ENCODE measurements at places on chromosomes 5 and 9.

GRCh38 chr5:91977579-91977978 is 594.5 kb upstream of the ARRDC3 start:
- no peak for DNase-seq

- DNase-seq = no peak
These were observed 238.2 kb upstream of the ADAMTS16 start for GRCh38 chr5:4901924-4902323.

DNA sequence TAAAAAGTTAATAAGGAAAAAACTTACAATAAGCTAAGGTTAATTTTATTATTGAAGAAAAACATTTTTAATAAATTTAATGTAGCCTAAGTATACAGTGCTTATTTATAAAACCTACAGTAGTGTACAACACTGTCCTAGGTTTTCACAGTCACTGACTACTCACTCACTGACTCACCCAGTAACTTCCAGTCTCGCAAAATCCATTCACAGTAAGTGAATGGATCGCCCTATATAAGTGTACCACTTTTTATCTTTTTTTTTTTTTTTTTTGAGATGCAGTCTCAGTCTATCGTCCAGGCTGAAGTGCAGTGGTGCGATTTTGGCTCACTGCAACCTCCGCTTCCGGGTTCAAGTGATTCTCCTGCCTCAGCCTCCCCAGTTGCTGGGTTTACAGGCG is 47.7 kb downstream of the FNIP1 start:
- DNase-seq = no peak

DNA sequence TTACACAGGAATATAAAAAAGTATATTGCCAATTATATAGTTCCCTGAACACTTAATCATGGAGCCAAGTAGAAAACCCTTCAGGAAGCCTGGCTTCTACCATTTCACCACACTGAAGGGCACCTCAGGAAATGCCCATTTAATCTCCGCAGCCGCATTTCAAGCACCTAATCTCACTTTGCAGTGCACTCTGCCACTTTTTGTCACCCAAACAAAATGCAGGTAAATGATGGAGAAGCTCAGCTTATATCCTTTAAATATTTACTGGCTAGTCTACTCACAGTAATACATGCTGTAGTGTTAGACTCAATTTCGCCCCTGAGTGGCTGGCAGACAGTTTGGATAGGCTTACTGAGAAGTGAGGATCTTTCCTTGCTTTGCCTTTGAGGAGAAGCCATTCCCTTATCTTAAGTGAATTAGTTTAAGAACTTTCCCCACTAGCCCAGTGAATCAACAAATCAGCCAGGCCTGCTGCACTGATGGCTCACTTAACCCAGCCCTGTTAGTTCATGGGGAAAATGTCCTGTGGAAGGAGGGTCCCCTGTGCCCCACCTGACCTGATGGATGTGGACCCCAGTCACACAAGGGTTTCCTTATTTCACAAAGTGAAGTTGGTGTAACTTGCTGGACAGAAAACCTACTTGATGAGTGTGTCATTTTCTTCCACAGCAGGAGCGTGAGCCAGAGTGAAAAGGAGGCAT is 209.7 kb downstream of the CAAP1 start:
- no peak for DNase-seq

DNA sequence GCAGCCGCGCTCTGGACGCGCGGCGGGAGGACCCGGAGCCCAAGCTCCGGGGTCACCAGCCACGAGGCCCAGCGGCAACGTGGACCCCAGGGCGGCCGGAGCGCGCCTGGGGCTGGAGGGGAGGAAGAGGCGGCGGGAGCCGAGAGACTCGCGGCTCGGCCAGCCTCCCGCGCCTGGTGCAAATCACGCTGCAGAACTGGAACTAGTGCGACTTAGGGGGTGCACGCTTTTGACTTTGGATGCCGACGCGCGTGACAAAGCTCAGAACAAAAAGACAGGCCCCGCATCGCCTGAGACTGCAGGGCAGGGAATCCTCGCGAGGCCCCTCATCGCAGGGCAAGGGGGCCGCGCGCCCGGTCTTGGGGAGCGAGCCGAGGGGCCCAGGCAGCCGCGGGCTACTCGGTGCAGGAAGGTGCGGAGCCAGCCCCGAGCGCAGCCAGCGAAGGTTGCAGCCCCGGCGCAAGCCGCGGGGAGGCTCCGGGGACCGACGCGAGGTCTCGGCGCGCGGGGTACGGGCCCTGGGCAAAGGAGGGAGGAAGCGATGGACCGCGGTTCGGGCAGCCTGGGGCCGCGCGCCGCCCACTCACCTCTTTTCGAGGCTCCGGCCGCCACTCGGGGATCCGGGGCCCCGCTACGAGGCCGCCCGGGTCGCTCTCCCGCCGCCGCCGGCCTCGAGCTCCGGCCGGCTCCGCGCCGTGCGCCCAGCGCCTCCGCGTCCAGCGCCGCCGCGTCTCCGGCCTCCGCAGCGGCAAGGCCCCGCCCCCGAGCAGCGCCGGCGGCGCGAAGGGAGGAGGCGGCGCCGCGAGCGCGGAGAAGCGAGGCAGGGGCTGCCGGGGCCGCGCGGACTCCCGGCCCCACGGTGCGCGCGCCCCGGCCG is at the start of gene GOLM1:
Gene GOLM1 (minus strand): TSS at position 735 of the 877 bp plus-strand sequence. CDS start 20,238 bp downstream, outside the sequence.
- DNase-seq = no peak

- DNase-seq = no peak
These were observed 5.3 kb downstream of the ARSI start for GRCh38 chr5:150297236-150297890.

- no peak for DNase-seq
These were observed 4.0 kb downstream of the TSLP start for GRCh38 chr5:111075520-111075919.

DNA sequence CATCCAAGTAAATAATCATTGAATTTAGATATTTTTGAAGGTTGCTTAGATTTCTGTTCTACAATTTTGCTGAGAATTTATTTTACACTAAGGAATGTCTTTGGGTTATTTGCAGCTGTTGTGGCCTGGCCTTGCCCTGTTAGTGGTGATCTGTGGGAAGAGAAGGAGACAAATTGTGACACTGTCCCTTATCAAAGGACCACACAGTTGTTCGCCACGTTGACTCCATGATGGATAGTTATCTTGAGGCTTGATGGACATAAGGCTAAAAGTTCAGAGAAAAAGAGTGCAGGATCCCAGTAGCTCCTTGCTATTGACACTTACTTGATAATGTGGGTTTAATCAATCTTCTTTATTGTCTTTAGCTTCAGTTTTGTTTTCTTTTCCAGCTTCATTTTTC is 186.6 kb upstream of the MEF2C start:
- DNase-seq = no peak

DNA sequence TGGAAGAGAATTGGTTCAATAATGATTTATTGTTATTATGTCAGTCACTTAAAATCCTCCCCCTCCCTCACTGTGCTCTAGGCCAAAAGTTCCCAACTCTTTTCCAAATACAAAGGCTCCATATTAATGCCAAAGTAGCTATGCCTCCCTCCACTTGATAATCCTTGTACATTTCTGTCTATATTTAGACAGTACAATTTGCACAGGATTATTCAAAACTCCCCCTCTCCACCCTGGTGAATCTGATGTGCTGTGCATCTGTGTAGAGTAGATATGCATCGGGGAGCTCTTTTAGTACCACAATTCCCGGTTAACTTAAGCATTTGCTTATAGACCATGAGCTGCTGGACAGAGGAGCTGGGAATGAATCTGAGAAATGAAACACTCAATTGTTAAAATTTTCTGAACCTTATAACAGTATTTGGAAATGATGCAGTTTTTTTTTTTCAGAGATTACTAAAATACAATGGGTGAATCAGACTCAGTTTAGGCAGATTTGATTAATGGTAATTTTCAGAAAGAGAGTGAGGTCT is 27.6 kb downstream of the GLRA1 start:
- no peak for DNase-seq

DNA sequence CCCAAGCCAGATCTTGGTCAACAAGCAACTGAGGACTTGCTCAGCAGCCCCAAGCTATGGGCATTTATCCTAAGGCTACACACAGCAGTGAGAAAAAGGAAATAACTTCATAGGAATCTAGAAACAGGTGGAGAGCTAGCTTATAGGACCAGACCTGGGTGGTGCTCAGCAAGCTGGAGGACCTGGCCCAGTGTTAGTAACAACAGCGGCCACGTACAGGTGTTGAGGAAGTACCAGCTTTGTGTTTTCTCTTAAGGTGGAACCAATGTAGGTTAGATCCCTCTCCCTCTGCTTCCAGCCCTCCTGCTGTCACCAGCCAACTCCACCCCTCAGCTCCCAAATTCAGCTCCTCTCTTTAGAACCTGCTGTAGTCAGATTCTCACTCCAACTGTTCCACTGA is 43.4 kb downstream of the IRF1 start:
- no peak for DNase-seq

GRCh38 chr9:136526625-136527066 is 19.2 kb downstream of the NOTCH1 start:
- DNase-seq = no peak

DNA sequence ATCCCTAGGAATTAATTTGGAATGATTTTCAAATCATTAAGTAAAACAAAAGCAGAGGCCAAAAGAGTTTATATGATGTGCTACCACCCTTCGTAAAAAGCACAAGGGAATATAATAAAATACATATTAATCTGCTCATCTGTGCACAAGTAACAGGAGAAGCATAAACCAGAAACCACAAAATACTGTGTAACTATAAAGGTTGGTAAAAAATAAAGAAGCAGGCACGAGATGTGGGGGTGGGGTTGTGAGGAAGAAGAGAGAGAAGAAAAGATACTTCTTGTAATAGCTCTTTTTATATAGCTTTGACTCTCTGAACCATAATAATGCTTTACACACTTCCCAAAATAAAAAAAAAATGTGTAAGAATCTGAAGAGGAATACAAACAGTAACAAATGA is 214.9 kb upstream of the EFNA5 start:
- DNase-seq = no peak

DNA sequence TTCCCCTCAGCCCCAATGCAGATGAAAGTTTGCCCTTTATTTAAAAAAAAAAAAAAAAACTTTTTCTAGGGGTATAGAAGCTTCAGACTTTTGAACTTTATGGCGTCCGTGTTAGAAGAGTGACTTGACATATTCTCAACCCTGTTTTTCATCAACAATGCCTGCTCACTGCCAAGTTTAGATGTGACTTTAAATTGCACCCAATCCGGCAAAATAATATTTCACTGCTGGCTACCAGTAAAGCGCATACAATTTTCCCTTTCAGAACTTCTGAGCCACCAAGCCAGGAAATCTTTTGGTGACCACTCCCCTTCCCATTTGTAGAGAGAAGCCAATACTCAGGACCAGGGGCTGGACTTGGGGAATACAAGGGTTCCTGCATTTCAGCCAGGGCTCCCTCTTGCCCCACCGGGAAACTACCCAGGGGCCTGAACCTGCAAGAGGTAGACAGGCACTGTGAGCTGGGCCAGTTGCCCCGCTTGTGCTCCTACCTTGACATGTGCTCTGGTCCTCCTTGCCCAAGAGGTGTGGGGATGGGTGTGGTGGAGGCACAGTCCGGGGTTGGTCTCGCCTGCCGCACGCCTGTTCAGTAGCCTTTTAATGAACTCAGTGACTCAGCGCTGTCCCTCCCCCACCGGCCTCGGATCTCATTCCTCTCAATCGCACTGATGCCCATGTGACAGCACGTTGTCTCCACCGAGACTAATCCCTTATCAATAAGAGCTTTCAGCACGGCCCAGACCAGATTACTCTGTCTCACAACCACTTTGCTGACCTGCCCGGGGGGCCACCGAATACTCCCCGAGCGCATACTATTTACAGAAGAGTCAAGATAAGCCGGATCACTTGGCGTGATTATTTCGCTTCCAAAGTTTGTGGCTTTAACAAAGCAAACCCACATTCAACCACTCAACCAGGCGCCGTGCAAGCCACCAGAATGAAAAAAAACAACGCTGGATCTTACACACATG is 226.4 kb downstream of the DCP2 start:
- DNase-seq = no peak

DNA sequence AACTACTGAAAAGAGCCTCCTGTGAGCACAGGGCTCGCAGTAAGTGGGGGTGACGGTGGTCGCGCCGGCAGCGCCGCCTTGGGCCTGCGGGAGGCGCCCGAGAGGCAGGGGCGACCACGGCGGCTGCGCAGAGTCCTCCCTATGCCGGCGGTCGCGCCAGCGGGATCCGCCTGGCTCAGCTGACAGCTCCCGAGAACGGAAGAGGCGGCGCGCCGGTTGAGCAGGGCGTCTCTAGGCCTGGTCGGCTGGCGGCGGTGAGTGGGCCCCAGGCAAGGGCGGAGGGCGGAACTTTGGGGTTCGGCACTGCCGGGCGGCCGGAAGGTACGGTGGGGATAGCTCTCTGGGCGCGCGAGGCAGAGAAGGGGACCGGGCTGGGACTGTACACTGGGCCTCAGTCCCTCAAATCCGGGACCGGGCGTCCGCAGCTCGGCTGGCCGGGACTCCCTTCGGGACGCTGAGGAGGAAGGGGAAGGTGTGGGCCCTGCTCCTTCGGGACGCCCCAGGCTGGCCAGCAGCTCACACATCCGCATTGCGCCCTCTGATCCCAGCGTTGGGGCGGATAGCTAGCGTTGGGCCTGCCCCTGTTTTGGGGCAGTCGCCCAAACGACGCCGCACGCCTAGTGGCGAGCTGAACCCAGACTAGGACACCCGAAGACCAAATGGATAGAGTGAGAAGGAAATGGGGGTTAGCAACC is at the start of gene RNF14:
Gene RNF14 (plus strand): TSS at position 192 of the 695 bp plus-strand sequence. CDS start 4,484 bp downstream, outside the sequence.
- peak; percentile 84 for DNase-seq

- DNase-seq = no peak
These were observed 4.1 kb upstream of the MYMK start for GRCh38 chr9:133528876-133529241.

GRCh38 chr5:93588352-93589151 is 5.5 kb downstream of the NR2F1 start:
- DNase-seq = no peak

DNA sequence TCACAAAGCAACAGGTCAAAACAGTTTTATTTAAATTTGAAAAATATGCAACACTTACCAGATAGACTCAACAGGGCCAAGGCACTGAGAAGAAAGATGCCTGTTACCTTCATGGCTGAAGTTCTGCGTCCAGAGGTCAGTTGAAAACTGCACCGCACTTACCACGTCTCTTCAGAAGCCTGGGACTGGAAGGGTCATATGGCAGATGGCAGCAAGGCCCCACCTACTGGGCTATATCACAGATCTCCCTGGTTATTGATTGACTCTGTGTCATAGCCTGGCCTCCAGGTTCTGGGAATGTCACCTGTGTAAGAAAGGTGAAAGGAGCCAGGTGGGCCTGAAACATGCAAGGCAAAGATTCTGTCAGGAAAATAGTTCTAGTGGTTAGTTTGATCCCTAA is at the start of gene SPINK1:
Gene SPINK1 (minus strand): TSS at position 207 of the 400 bp plus-strand sequence. CDS start 94 bp downstream, at position 113.
- no peak for DNase-seq

DNA sequence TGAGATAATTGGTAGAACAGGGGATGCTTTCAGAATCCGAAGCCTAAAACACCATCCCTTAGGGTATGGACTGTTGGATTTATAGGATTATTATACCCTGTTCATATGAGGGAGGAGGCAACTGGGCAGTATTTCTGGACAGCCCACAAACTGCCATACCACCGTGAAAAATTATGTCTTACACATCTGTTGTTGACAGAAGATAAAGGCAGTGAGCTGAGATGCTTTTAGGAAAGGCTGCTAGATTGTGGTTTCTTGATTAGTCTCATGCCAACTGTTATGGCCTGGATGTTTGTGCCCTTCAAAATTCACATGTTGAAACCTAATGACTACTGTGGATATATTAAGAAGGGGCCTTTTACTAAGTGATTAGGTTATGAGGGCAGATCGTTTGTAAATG is 83.7 kb upstream of the DHFR start:
- no peak for DNase-seq

GRCh38 chr5:118952992-118953651 is 35.2 kb downstream of the DTWD2 start:
- no peak for DNase-seq

Measured in stimulated activated CD8-positive, alpha-beta memory T cell treated with anti-CD3 and anti-CD28 coated beads, Interleukin-7, amount 100 ng/mL, for 24 hours (primary cell).